Stimulated activated memory B cell treated with anti-CD40 and anti-IgM and Interleukin-4, amounts not matched to agents 10 μg/mL and 1 μg/mL and 100 μg/mL, for 72 hours (primary cell): ENCODE measurements at places on chromosomes 13 and 19.

GRCh38 chr13:48072304-48072703, 22.6 kb downstream of the MED4 start:
- no peak for ATAC-seq

GRCh38 chr19:39832341-39833083, 1.4 kb downstream of the DYRK1B start:
- ATAC-seq = no peak

GRCh38 chr19:33407716-33408115, 34.2 kb downstream of the CEBPG start:
- ATAC-seq = no peak

DNA sequence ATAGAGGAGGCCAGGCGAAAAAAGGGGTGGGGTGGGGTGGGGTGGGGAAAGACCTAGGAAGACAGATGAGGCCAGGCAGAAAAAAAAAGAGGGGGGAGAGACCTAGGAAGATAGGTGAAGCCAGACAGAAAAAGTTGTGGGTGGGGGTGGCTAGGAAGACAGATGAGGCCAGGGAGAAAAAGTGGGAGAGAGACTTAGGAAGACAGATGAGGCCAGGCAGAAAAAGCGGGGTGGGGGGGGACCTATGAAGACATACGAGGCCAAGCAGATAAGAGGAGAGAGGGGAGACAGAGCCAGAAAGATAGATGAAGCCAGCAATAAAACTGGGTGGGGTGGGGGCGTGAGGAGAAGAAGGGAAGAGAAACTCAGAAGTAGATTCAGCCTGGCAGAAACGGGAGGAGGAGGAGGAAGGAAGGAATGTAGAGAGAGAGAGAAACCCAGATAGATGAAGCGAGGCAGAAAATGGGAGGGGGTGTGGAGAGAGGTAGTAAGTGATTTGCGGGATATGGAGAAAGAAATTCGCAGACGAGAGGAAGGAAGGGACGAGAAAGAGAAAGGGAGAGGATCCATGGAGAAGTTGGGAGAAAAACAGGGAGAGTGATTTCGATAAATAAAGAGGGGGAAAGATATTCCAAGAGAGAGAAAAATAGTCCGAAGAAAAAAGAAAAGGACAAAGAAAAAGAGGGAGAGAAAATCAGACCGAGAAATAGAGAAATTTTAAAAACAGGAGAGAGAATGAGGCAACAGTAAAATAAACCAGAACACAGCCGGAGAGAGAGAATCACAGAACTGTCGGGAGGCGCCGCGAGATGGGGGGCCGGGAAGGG, 12.2 kb upstream of the CACNG6 start:
- no peak for ATAC-seq

DNA sequence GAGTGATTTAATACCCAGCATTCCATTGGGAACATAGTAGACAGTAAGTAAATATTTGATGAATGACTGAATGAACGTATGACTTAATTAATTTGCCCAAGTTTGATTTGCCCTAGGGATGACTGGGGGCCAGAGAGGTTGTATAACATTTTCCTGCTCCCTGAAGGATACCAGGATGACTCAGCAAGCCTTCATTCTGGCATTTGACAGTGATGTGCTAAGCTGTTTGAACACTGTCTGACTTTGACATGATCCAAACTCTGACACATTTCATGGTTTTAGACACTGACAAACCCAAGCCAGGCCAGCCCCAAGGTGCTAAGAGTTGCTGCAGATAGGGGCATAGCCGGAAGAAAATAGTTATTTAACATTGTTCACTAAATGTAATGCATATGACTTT, 53.4 kb upstream of the KLF12 start:
- no peak for ATAC-seq

DNA sequence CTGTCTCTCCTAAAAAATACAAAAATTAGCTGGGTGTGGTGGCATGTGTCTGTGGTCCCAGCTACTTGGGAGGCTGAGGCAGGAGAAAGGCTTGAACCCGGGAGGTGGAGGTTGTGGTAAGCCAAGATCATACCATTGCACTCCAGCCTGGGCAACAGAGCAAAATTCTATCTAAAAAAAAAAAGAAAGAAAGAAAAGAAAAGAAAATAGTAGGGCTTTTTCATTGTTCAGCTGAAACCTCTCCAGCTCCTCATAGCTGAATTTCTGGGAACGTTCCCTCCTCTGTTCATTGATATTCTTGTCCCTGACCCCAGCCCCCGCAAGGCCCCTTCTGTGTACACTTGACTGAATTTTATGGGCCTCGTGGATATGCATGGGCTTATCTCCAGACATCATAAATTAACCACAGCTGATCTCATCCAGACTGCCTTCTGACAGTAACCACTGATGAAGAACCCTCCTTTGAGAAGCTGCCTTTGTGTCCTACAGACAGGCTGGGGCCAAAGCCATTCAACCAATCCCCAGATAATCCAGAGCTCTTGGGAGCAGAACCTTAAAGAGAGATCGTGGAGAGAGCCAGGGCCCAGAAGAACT, at the start of gene ELSPBP1:
ELSPBP1 (plus strand) TSS at position 424 of the 594 bp plus-strand sequence. CDS start 14,036 bp downstream, outside the sequence.
- no peak for ATAC-seq
